ENCODE measurements at places on chromosomes 12 and 14.

- DNase-seq, result no peak
These were observed 116.7 kb downstream of the PRKCH start for GRCh38 chr14:61438036-61438435.

DNA sequence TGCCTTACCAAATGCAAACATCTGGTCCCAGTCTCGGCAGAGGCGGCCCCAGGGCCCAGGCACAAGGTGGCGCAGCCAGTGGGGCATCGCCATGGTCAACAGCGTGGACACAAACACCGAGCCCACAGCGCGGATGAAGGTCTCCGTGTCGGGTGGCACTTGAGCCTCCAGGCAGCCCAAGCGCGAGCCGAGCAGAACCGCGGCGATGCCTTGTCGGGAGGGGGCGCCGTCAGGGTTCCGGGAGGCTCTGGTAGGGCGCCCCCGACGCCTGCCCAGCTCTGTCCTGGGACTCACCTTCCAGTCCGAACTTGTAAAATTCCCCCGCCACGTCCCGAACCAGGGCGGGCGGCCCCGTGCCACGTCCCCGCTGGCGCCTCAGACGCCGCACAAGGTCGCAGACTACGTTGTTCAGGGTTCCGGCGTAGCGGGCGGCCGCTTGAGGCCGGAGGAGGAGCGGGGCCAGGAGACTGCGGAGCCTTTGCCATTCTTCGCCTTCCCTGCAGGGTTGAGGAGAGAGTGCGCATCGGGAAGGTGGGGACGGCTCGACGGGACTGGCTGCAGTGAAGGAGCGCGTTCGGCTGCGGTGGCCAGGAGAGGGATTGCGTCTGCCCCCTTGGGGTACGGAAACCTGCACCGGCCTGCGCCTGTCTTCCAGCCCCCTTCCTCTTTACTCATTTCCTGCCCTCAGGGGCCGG is 1.7 kb downstream of the CYP27B1 start:
- DNase-seq, result peak; percentile 45

GRCh38 chr12:5900533-5901205 is 44.4 kb downstream of the ANO2 start:
- DNase-seq, result no peak

DNA sequence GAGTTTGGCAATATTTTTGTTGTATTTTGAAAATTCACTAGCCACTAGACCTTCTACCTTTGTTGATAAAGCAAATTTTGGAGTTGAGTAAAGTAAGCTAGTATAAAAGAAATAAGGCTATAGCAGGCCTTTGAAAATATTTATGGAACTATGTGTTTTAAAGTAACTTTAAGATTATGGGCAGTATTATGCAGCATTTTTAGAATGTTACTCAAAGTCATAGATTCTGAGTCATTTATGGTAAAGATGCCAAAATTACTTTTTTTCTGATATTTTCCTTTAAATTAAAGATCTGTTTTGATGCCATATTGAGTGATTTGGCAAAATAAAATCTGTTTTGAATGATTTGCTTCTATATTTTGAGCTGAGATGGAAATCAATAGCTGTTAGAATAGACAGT is 57.2 kb downstream of the SYNE2 start:
- no peak for DNase-seq

DNA sequence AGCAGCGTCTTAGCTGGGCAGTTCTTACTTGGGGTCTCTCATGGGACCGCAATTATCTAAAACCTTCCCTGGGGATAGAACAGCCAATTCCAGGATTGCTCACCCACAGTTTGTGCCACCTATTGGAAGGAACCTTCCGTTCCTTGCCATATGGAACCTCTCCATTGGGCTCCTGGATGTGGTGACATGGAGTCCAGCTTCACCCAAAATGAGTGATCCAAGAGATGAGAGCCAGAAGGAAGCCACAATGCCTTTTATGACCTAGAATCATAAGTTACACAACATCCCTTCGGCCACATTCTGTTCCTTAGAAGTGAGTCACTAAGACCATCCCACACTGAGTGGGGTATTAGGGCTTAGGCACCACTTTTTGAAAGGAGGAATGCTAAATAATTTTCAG is 164.4 kb downstream of the FBXL14 start:
- no peak for DNase-seq

GRCh38 chr12:93853698-93854478 is 176.7 kb downstream of the CRADD start:
- no peak for DNase-seq

GRCh38 chr12:52063981-52064649 is 5.7 kb upstream of the ATG101 start:
- no peak for DNase-seq

- no peak for DNase-seq
These were observed 130.3 kb upstream of the ARID2 start for GRCh38 chr12:45599196-45599595.

DNA sequence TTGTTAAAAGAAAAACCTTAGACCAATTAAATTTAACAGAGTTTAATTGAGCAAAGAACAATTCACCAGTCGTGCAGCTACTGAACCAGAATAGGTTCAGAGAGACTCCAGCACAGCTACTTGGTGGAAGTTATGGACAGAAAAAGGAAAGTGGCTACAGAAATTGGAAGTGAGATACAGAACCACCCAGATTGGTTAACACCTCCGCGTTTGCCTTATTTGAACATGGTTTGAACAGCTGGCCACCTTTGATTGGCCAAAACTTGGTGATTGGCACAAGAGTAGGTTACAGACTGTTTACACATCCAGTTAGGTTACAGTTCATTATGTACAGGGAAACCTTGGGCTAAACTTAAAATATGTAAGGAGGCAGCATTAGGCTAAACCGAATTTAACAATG is 54.9 kb downstream of the SRGAP1 start:
- no peak for DNase-seq

- no peak for DNase-seq
These were observed 7.5 kb upstream of the DPF3 start for GRCh38 chr14:72901361-72901760.

DNA sequence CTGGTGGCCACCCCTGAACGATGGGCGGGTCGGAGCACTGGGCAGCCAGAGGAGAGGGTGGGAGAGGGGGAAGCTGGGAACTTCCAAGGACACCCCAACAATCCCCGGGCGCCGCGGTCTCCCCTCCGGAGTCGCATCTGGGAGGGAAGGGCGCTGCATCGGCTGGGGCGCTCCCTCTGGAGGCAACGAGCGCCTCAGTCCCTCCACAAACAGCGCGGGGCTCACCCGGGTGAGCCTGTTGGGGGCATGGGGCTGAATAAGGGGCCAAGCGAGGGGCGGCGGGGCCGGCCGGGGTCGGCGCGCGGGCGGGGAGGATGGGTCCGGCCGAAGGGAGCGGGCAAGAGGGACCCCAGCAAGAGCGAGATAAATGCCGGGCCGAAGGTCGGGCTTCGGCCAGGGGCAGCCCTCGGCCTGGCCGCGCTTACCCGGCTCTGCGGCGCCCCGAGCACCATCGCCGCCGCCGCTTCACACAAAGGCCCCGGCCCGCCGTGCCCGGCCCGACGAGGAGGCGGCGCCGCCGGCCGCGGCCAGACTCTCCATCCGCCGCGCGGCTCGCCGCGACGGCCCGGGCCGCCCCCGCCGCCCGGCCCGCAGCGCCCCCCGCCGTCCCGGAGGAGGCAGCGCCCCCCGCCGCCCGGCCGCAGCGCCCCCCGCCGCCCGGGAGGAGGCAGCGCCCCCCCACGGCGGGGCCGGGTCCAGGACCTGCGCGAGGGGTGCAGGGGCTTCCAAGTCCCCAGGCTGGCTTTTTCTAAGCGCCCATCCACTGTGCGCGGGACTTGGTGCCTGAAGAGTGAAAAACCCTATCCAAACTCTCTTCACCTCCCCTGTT is at the start of gene ZBTB39:
ZBTB39 (minus strand) TSS at position 567 of the 829 bp plus-strand sequence. CDS start 1,629 bp downstream, outside the sequence.
- DNase-seq, result peak; percentile 55

DNA sequence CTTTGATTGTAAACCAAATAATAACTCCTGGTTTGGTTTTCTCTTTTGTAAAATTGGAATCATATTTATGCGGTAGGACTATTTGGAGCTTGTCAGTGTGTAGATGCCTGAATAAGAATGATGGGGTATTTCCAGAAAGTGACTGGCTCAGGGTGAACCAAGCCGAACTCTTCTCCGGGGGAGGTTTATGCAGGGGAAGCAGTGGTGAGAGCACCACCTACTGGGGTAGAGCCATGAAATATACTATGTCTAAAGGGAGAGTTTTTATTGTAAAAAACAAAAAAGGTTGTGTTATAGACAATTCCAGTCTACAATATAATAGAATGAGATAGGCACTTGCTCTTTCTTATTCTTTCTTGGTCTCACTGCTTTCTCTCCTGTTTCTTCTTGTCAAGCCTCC is 222.9 kb upstream of the SLC16A7 start:
- DNase-seq, result no peak

- DNase-seq, result peak; percentile 67
These were observed 7.8 kb upstream of the DTX1 start for GRCh38 chr12:113048716-113049127.

DNA sequence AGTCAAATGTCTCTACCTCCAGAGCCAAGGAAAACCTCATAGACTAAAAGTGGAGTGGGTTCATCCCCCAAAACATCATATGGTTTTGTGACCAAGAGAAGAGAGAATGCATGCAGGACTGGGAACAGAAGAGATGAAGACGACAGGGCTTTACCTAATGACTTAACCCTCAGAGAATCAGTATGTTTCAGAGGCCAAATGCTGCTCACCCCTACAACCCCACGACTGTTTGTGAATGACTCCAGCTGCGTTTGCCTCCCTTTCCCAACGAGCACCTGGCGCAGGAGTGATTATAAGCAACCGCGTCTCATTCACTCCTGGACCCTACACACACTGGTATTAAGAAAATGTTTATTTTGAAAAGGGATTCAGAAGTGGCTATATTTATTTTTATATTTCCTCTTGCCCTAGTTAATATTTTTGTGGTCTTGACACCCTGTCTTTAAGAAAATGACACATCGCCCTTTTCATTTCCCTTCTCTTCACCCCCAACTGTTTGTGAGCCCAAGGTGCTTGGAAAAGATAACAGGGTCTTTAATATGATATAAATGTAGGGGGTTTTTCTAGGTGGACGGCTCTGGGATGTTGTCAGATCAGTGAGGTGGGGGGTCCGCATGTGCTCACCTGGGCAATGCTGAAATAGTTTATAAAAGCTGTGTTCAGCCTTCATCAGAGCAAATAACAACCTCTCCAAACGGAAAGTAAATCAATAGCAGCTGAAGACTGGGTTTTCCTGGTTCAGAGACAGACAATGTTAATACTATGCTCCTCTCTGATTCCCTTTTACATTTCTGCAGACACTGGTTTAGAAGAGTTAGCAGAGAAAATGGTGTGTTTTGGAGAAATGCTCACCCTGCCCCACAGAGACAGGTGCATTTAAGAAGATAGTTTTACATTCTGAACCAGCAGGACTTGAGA is 77.7 kb downstream of the SLC15A4 start:
- no peak for DNase-seq

DNA sequence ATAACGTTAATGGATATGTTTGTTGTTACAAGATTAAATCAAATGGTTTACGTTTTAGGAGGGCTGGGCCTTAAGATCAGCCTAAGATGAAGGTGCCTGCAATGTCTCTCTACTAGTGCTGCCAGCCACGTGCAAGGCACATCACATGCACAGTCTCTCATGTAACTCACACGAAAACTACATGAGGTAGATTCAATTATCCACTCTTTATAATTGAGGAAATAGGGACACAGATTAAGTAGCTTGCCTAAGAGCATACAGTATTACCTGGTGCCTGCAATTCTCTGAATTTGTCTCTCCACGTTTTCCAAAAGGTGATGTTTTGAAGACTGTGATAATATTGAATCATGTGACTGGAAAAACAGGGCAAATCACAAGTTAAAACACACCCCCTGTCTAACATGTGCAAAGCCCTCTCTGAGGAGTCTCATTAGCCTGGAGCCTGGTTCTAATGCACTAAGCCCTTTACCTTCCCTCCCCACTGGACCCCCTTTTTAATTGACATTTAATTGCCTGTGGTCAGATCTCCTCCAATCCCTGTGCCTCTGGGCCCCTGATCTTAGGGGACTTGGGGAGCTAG is 14.6 kb upstream of the ATP2A2 start:
- no peak for DNase-seq

- DNase-seq, result no peak
These were observed 359.1 kb downstream of the TMEM132D start for GRCh38 chr12:129544716-129545115.

GRCh38 chr14:43540948-43541347 is 966.1 kb downstream of the FSCB start:
- no peak for DNase-seq

DNA sequence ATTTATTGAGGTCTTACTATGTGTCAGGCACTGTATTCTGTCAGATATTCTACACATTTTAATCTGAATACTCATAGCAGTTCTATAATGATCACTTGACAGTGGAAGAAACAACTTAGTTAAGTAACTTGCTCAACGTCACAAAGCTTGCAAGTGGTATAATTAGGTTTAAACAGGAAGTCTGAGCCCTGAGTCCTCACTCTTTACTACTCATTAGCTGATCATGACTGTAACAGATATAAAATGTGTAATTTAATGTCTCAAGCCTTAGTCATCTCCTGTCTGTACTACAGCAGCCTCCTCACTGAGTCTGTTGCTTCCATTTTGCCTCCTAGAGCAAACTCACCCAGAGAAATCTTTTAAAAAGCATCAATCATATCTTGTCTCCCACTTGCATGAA is 38.9 kb downstream of the PPP4R4 start:
- DNase-seq, result no peak

- no peak for DNase-seq
These were observed 121.8 kb downstream of the BBS10 start for GRCh38 chr12:76226397-76226796.

GRCh38 chr12:46087916-46088439 is 97.6 kb upstream of the SCAF11 start:
- DNase-seq, result no peak

- peak; percentile 28 for DNase-seq
These were observed 298.4 kb downstream of the TRHDE start for GRCh38 chr12:72570601-72571000.

DNA sequence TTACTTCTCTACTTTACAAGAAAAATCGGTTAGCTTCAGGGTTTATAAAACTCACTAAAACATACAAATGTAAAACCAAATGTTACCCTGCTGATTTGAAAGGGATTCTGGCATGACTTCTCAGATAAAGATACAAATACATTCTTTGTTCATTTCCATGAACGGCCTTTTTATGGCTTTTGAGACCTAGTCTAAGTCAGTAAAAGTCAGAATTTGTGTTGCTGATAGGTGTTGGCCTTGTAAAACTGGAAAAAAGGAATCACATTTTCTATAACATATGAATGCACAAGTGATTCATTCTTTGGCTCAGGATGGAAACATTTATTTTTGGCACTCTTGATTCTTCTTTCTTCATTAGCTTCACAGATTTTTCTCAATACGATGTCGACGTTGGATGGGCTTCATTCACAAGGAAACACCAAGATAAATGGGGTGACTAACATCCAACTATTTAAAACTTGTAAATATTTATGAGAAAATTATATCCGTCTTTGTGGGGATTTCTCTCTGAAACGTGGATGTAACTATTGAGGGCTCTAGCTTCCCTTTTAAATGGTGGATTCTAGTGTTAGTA is 27.0 kb upstream of the CPM start:
- DNase-seq, result no peak
